ENCODE measurements at places on chromosomes 16 and 17.

DNA sequence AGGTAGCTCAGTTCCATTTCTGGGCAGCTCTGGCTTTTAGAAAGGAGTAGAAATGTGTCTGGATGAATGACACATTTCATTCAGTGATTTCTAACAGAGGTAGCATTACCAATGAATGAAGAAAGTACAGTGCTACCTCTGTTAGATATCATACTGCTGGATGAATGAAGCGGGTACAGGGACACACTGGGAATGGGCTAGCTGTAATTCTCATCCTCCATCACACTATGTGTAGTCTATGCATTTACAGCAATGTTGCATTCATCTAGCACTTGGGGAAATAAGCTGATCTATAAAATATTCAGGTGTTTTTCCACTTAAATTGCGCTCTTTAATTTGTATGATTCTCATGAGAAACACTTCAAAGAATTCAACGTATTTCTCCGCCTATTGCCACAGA is 158.3 kb upstream of the IRX5 start:
- DNase-seq: no peak

DNA sequence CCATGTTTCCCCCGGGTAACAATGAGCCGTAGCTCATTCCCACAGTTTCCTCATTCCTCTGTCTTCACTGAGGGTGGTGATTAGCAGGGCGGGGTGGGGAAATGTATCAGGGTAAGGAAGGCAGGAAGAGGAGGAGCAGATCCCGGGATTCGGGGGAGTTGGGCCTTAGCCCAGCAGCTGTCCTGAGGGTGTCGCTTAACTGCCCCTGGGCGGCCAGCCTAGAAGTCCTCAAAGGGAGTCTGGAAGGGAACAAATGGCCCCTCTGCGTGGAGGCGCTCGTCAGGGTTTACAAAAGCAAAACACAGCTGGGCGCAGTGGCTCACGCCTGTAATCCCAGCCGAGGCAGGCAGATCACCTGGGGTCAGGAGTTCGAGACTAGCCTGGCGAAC is 14.3 kb downstream of the MLYCD start:
- no peak for DNase-seq

GRCh38 chr17:62712171-62712581 is 84.7 kb downstream of the MRC2 start:
- no peak for DNase-seq

- DNase-seq: no peak
Measured at GRCh38 chr16:57036945-57037344, 47.6 kb downstream of the NLRC5 start.

DNA sequence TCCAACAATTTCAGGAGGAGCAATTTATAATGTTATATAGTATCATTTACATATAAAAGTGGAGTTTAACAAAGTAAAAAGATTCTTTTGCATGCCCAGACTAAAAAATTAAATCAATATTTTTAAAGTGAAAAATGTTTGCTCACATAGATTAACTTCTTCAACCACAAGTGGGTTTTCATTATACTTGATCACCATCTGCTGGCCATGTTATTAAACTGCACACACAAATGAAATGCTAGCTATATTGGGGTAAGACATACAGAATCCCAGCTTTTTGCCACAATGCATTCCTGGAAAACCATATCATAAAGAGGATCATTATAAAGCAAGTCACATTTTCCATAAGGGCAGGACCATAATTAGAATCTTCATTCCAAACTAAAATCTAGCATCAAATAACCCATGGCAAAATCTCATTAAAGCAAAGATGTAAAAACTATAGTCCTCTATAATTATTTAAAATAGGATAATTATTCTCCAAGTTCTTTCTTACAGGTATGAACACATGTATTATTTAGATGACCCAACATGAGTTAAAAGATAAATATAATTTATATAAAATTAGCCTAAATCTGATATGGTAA is 26.3 kb downstream of the CEP112 start:
- DNase-seq: peak; percentile 62

DNA sequence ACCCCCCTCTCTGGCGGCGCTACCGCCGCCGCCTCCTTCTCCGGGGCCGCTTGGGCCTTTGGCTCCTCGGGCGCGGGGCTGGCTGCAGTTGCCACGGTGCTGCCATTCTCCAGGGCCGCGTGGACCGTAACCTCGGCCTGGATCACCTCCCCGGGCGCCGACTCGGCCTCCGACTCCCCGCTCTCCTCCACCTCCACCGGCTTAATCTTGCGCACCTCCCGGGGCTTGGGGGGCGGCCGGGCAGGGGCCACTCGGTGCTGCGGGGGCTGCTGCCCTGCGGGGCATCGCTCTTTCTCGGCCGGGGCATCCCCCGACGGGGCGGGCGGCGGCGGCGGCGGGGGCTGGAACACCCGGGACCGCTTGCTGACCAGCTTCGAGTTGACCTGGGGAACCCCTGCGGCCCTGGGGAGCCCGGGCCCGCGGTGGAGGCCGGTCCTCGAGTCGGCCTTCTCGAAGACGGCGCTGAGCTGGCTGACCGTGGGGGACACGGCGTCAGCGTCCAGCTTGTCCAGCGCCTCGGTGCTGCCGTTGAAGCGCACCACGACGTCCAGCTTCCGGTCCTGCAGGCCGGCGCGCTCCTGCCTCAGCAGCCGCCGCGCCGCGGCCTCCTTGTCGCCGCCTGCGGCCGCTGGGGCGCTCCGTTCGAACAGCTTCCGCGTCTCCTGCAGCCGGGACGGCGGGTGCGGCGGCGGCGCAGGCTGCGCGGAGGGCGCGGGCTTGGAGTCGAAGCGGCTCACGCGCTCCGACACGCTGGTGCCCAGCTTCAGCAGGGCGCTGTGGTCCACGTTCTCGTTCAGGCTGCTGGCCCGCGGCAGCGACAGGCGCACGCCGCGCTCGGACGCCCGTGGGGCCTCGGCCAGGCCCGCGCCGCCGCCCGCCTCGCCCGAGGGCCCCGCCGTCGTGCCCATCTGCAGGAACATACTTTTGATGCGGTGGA is 792 bp downstream of the PPP1R9B start:
- DNase-seq: peak; percentile 78

DNA sequence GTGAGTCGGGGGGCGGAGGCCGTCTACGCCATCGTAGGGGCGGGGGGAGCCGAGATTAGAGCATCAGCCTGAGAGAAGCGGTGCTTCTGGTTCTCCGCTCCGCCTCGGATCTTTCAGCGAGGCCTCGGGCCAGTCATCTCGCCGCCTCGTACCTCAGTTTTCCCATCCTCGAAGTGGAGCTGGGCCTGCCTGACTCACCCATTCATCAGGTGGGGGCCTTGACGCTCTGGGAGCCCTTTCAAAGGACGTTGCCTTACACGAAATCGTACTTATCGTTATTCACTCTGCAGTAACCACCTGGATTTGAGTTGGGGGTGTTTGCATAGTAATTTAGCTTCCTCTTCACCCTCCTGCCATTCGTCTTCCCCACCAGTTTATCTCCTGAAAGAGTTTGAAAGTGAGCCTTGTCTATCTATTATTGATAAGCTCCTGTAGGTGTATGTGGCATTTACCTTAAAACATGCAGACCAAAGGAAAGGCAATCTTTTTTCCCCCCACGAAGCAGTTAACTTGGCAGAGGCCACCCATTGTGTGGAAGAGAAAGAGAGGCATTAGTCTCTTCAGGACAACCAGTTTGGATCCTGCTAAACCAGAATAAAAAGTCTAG is 674 bp downstream of the TAF15 start:
- DNase-seq: no peak

DNA sequence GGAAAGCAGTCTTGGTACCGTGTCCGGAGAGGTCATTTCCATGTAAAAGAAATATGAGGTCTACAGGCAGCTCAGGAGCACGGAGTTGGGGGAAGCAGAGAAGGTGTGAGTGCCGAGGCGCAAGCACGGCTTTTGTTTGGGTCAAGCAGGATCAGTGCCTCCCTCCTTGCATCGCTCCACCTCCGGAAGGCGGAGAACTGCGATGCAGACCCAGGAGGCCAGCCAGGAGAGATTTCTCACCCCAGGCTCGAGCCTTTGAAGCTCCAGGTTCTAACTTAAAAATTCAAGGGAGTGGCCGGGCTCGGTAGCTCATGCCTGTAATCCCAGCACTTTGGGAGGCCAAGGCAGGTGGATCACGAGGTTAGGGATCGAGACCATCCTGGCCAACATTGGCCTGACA is 25.0 kb downstream of the NAA60 start:
- DNase-seq: no peak

GRCh38 chr17:4503283-4504025 is 4.8 kb downstream of the SPNS2 start:
- no peak for DNase-seq

DNA sequence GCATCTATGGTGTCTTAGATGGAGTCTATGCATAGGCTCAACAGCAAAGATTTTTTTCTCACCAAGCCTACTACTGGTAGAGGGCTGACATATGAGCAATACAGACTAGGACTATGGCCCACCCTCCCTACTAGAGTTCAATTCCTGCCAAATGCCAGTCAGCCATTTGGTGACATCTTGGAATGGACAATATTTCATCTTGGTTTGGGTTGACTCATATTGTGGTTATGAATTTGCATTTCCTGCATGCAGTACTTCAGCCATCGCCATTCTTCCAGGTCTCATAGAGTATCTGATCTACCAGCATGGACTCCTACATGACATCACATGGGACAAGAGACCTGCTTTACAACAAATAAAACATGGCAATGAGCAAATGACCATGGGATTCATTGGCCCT is 778.1 kb upstream of the SOX9 start:
- no peak for DNase-seq

DNA sequence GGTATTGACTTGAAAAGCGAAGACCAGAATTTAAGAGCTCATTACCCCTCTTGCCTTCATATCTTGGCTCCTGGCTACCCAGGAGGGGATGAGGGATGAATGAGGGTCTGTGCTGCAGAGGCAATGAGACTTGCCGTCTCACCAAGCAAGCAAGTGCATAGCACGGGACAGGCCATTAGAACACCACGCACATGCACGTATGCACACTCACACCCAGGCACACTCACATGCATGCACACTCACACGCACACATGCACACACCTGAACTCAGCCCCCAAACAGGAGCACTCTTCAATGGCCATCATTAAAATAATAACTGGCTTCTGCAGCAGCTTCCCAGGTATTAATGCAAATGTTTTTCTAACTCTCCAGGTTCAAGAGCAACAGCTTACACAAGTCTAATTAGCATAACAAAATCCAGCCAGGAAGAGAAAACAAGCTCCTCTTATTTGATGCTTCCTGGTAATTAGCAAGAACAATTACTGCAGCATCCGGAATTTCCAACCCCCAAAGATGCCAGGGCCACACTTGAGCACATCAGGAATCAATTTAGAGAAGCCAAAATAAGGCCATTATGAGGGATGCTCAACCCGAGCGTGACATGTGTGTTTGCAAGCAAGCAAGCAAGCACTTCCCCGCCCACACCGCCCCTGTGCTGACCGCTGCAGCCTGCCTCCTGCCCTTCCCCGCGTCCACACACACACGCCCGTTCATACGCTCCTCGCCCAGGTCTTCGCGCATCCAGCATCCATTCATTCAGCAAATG is 171.6 kb upstream of the TNRC6C start:
- DNase-seq: no peak

GRCh38 chr17:4678448-4679026 is 25.4 kb downstream of the PELP1 start:
- no peak for DNase-seq

- DNase-seq: no peak
Measured at GRCh38 chr16:12010388-12011251, 34.1 kb downstream of the SNX29 start.

- DNase-seq: no peak
Measured at GRCh38 chr17:44176671-44177501, 6.4 kb downstream of the ASB16 start.

DNA sequence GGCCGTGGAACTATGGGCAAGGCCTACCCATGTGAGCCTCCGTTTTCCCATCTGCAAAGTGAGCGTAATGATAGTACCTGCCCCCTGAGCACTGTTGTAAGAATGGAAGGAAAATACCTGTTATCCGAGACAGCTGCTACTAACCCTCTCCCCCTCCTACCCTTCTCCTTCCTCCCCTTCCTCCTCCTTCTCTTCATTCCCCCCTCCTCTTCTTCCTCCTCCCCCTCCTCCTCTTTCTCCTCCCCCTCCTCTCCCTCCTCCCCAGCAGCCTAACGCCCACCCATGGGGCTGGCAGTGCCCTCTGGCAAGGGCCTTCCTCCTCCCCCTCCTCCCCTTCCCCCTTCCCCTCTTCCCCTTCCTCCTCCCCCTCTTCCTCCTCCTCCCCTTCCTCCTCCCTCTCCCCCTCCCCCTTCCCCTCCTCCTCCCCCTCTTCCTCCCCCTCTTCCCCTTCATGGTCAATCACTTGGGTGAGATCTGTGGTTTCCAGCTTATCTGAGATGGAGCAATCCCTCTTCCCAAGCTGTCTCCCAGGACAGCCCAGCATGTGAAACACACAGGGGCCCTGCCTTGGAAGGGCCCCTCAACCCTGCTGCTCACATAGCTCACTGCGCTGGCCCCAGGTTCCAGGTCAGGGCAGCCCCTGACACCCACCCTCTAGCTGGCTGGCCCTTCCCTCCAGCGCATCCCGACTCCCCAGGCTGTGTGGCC is 6.4 kb downstream of the ZFPM1 start:
- DNase-seq: no peak
